ENCODE measurements at places on chromosomes 1 and 21. TPM values are rescaled to one million over a fixed set of nuclear protein-coding genes. Genes with fewer than 3 reads are reported as not detected.

The S100A7 gene
- total RNA-seq, result 10.2 TPM

The PM20D1 gene
- total RNA-seq, result not detected

The EPHB2 gene
- 44.6 TPM for total RNA-seq

The CASQ1 gene
- total RNA-seq, result 0.46 TPM

The SHE gene
- 0.27 TPM for total RNA-seq

The C1QTNF12 gene
- 2.5 TPM for total RNA-seq

The NTMT2 gene
- total RNA-seq, result not detected

The CIART gene
- 1.4 TPM for total RNA-seq

The FCER1G gene
- not detected for total RNA-seq

The MROH7 gene
- 0.79 TPM for total RNA-seq

The CA6 gene
- 0.24 TPM for total RNA-seq

The PTPRU gene
- total RNA-seq, result 66.6 TPM

The OR6N1 gene
- not detected for total RNA-seq

The FCRL1 gene
- total RNA-seq, result not detected

The TTLL7 gene
- 27.5 TPM for total RNA-seq

The TMPRSS3 gene
- 1.3 TPM for total RNA-seq

The ELF3 gene
- total RNA-seq, result 237 TPM

The CLDN8 gene
- 2.5 TPM for total RNA-seq

The INSRR gene
- total RNA-seq, result not detected

The GJA9 gene
- total RNA-seq, result not detected

The MORC3 gene
- total RNA-seq, result 23.6 TPM

The UBL4B gene
- not detected for total RNA-seq

The NUP133 gene
- total RNA-seq, result 53.9 TPM

The SLC19A1 gene
- total RNA-seq, result 28.2 TPM

The SYCP1 gene
- not detected for total RNA-seq

The SYDE2 gene
- 9.4 TPM for total RNA-seq

The SLFNL1 gene
- total RNA-seq, result 0.14 TPM

The CTSS gene
- 18.1 TPM for total RNA-seq

The LMX1A gene
- total RNA-seq, result 13.5 TPM

The OR2T35 gene
- not detected for total RNA-seq

The PCBP3 gene
- 5.5 TPM for total RNA-seq

The CDC42SE1 gene
- total RNA-seq, result 176 TPM

The CD52 gene
- 0.75 TPM for total RNA-seq

The KANK4 gene
- 5.9 TPM for total RNA-seq

The MYBPH gene
- total RNA-seq, result not detected

The PLPPR4 gene
- 2.0 TPM for total RNA-seq

The CRB1 gene
- 14.7 TPM for total RNA-seq

The IVL gene
- total RNA-seq, result 19.3 TPM
